ENCODE measurements at places on chromosomes 5 and 9.

DNA sequence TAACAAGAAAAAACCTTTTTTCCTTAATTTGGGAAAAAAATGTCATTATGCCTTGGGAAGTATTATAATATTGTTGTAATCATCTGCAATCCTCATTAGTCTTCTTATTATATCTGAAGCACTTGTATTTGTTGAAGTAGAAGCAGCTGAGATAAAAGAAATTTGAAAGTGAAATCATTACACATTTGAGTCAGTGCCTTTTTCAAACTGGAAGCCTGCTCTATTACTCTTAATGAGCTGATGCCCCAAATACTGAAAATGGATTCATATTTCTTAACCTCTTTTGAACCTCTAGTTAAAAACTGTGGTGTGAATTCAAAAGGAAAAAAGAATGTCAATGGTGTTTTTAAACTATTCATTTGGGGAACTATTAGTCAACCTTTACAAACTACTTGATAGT lies 1027.7 kb downstream of the NR2F1-AS1 start:
- DNase-seq: no peak

GRCh38 chr9:95047452-95048224 lies 269.9 kb downstream of the FANCC start:
- DNase-seq: no peak

DNA sequence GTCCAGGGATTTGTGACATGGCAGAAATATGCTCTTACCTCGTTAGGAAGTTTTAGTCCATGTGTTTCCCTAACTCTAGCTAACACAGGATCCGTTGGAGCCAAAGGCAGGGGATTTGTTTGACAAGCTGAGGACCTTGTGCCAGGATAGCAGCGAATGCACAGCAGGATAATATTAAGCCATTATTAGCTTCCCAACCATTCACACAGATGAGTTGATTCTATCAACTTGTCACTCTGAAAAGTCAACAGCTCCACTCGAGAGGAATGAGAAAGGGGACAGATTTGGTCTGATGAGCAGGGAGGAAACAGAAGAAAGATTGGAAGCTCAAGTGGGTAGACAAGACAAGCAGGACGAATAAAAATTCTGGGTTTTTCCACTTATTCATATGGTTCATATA lies 106.2 kb downstream of the FSTL4 start:
- DNase-seq: no peak

- DNase-seq: no peak
Measured at GRCh38 chr5:34005211-34005610, 2.6 kb downstream of the AMACR start.

- DNase-seq: no peak
Measured at GRCh38 chr9:78030296-78030552, 1.4 kb downstream of the GNAQ start.

- peak; percentile 31 for DNase-seq
Measured at GRCh38 chr5:56152437-56152836, 80.7 kb downstream of the ANKRD55 start.

GRCh38 chr9:120730654-120731514 lies 16.6 kb upstream of the MEGF9 start:
- no peak for DNase-seq

- no peak for DNase-seq
Measured at GRCh38 chr5:139757727-139758509, 37.7 kb upstream of the PSD2 start.

- DNase-seq: no peak
Measured at GRCh38 chr5:106637275-106637674, 1033.5 kb downstream of the EFNA5 start.

- no peak for DNase-seq
Measured at GRCh38 chr9:132731230-132731629, 61.0 kb downstream of the GTF3C4 start.

GRCh38 chr9:78288214-78288892 lies 8.6 kb upstream of the PSAT1 start:
- DNase-seq: no peak

- no peak for DNase-seq
Measured at GRCh38 chr9:133913571-133914369, 78.4 kb downstream of the VAV2 start.

DNA sequence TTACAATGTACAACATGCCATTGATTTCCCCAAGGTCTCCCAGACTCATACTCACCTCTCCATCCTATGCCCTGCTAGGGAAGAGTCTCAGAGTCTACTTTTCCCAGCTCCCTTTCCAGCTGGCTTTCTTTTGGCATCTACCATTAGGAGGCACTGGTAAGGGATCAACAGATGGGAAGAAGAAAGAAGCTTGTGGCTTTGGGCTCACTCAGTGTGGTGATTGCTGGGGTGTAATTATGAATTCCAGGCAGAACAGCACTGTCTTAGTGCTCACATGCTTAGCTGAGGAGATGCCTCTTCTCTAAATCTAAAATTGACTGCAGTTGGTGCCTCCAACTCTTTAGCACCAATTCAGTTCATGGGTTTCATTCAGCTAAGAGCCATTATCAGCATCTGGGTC lies 330.0 kb downstream of the PSAT1 start:
- DNase-seq: no peak

- DNase-seq: no peak
Measured at GRCh38 chr9:91359734-91360470, 1.8 kb downstream of the AUH start.

DNA sequence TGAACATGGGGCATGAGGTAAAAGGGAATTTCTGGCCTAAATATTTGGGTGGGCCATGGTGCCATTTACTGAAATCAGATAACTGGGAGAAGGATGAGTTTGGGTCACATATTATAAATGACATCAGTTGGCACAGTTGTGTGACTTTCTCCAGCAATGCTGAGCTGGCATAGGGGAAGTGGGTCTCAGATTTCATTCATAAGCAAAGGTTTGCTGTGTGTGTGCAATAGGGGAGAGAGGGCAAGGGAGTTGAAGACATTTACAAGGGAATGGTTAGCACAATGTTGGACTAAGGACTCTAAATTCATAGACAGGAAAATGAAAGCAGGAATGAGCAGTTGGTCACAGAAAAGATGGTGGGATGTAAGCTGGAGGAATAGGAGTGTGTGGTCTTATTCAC lies 47.8 kb upstream of the KLF9 start:
- no peak for DNase-seq

DNA sequence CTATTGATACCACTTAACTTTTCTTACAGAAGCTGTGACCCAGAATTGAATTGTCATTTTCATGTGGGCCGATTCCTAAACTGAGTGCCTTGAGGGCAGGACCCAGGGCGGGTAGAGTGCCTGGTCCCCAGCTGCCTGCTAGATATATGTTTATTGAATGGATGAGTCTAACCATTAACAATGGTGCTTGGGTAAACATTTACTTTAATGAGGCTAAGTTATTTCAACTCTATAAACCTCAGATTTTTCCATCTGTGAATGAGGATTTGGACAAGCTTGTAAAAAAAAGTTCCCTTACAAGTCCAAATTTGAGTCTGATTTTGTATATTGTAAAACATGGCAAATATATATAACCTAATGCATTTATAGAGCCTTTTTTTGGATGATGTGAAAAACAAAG lies 181.8 kb upstream of the ELL2 start:
- no peak for DNase-seq

GRCh38 chr9:105405514-105406131 lies 42.2 kb upstream of the FSD1L start:
- DNase-seq: peak; percentile 84

DNA sequence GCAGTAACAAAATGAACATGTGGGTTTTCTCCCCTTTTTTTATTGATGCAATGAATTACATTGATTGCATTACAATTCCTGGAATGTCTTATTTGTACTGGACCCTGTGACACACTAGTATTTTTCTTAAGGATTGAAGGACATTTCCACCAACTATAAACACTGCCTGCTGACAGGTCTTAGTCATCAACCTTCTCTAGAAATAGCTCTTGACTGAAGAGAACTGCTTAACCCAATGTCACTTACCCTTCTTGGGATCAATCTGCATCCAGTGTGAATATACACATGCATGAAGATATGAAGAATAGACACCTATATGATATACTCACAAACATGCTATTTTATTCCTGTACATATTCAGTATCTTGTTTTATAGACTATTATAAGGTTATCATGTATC lies 130.6 kb downstream of the FBXO38 start:
- no peak for DNase-seq

- no peak for DNase-seq
Measured at GRCh38 chr5:176740702-176741496, 69.5 kb upstream of the UNC5A start.

DNA sequence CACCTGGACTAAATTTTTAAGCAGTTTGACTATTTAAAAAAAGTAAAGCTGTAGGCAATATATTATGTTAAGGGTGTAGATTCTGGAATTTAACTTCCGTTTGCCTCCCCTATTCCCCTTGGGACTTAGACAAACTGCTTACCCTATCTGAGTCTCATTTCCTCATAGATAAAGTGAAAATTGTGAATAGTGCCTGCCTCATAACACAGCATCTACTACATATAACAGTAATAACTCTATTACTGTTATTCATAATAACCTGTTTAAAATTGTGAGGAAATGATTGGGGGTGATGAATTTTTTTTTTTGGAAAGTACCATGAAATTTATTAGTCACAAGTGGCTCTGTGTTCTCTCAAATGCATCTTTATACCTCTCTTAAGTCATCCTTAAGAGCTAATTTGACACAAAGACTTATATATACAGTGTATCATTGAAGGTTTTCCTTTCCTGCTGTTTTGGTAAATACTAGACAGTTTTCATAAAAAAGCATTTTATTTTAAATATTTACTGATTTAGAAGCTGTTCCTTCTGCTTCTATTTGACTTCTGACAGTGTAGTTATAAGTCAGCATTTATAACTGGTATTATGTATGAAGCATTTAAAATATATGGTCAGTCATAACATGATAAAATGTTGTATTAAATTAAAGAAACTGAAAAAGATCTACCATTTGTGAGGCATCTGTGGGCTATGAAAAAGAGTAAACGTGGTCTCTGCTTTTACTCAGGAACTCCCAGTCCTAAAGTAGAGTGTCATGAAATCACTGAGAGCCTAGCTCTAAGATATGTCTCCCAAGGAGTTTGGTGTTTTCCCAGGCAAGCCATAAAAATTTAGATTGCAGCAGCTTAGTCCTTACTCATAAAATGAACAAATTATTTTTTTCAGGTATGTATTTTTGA lies 46.4 kb downstream of the MCCC2 start:
- no peak for DNase-seq

DNA sequence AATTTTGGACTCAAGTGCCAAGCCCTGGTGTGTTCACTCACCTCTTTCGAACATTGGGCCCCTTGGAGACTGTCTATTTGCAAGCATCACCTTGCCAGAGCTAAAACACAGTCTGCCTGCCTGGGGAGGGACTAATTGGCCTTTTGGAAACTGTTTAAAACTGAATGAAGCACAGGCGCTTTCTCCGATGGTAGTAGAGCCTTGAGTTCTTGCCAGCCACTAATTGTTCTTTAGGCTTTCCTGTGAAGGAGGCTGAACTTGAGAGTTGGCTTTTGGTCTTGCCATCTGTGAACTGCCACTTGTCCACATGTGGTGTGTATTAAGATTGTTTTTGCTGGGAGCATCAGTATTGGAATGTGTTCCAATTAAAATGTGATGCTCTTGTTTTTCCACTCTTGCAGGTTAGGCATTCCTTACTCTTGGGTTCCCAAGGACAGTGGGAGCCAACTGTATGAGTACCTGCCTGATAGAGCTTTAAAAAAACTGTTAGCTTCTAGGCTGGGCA lies 26.0 kb downstream of the GARNL3 start:
- no peak for DNase-seq

DNA sequence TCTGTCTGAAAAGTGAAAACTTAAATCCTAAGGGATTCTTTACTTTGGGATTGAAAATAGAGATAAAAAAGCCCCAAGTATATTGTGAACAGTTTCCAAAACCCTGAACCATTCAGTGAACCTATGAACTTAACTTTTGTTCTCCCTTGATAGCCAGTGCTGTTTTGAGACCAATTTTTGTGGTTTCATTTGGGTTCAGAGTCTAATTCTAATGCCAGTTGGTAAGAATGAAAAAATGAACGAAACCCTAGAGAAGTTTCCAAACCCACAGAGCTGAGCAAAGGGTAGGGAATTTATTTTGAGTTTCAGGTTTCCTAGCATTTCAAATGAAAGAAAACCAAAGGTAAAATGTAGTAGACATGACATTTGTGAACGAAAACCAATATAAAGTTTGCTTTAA lies 1366.8 kb downstream of the EFNA5 start:
- DNase-seq: no peak

GRCh38 chr5:37565062-37565670 lies 186.0 kb downstream of the WDR70 start:
- no peak for DNase-seq

DNA sequence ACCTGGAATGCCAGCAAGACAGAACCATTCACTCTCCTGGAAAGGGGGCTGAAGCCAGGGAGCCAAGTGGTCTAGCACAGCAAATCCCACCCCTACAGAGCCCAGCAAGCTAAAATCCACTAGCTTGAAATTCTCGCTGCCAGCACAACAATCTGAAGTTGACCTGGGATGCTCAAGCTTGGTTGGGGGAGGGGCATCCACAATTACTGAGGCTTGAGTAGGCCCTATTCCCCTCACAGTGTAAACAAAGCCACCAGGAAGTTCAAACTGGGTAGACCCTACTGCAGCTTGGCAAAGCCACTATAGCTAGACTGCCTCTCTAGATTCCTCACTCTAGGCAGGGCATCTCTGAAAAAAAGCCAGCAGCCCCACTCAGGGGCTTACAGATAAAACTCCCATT lies 17.3 kb downstream of the RIGI start:
- no peak for DNase-seq

DNA sequence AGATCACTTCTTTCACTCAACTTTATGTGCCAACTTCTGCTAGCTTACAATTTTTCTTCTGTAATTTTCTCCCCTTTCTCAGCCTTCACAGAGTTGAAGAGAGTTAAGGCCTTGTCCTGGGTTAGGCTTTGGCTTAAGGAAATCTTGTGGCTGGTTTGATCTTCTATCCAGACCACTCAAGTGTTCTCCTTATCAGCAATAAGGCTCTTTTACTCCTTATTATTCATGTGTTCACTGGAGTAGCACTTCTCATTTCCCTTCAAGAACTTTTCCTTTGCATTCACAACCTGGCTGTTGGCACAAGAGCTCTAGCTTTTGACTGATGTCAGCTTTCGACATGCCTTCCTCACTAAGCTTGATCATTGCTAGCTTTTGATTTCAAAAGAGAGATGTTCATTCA lies 86.9 kb upstream of the ALDH1B1 start:
- DNase-seq: no peak

- no peak for DNase-seq
Measured at GRCh38 chr5:158731014-158731413, 368.7 kb downstream of the EBF1 start.

DNA sequence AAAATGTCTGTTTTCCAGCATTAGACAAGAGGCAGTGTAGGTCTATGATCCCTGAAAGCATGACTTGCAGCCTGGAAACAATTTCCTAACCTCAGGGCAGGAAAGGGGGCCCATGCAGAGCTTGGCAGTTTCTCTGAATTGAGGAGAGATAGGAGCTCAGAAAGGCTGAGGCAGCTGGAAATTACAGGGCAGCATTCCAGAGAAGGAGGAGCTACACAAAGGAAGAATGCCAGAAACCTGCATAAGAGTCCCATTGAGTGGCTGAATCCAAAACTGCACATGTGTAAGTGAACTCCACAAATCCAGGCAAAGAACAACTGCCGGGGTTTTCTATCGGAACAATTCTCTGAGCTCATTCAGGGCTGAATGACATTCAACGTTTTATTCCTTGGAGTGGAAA lies 346.8 kb downstream of the PIK3R1 start:
- no peak for DNase-seq

Data from central memory CD4-positive, alpha-beta T cell (primary cell).